ENCODE measurements at places on chromosomes 6 and 20.

DNA sequence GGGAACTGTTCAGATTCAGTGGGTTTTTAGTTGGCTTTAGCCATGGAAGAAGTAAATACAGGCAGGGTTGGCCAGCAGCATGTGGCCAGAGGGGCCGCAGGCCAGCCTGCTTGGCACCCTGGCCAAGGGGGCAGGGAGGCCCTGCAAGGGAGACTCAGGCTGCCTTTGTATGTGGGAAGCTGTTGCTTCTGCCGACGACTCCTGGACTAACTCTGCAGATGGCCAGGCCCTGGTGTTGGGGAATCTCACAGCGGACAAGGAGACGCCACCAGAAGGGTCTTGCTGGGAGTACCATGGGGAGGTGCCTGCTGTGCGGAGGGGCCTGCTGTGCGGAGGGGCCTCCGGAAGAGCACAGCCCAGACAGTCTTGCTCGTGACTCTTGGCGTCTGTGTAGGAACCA, 25.2 kb downstream of the PYGB start:
- DNase-seq = no peak

- DNase-seq = no peak
These were observed 1.1 kb downstream of the AGPAT4 start for GRCh38 chr6:161272635-161273273.

GRCh38 chr6:146297815-146298214, 245.8 kb upstream of the RAB32 start:
- no peak for DNase-seq

DNA sequence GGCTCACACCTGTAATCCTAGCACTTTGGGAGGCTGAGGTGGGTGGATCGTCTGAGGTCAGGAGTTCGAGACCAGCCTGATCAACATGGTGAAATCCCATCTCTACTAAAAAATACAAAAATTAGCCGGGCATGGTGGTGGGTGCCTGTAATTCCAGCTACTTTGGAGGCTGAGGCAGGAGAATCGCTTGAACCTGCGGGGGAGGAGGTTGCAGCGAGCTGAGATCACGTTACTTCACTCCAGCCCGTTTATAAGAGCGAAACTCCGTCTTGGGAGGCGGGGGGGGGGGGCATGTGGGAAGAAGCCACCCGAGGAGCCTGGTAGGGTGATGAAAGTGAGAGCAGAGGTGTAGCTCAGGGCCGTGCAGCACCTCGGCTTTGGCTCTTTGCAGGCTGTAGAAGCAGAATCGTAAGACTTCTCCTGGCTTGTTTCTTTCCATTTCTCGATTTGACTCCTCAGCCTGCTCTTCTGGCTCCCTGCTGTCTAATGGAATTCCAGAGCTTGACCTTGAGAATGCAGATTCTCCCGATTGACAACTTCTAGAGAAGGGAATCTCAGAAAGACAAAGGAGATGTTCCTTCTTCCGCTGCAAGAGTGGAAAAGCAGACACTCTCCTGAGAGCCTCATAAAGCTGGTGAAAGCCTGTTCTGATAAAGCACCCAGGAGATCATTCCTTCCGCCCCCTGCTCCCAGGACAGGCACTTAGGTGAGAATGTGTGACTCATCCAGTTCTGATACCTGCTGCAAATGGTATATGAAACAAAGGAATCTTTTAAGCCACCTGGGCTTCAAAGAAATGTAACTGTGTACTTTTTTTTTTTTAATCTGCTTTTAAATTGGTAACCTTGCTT, 26.0 kb upstream of the PPP1R16B start:
- no peak for DNase-seq

GRCh38 chr20:57448764-57449354, 57.7 kb downstream of the RBM38 start:
- DNase-seq = no peak
